SJSA1 (cell line): ENCODE measurements at places on chromosomes 2 and 18. TPM values are rescaled to one million over a fixed set of nuclear protein-coding genes. Genes with fewer than 3 reads are reported as not detected.
A peak's percentile ranks its signal among the peaks of the same experiment; 100 is the strongest.

- DNase-seq = no peak
These were observed 281.1 kb upstream of the COL3A1 start for GRCh38 chr2:188693111-188693510.

GRCh38 chr2:234462218-234462992 is 34.5 kb downstream of the ARL4C start:
- DNase-seq = no peak

- no peak for DNase-seq
These were observed 18.3 kb upstream of the LNPK start for GRCh38 chr2:176020400-176020799.

DNA sequence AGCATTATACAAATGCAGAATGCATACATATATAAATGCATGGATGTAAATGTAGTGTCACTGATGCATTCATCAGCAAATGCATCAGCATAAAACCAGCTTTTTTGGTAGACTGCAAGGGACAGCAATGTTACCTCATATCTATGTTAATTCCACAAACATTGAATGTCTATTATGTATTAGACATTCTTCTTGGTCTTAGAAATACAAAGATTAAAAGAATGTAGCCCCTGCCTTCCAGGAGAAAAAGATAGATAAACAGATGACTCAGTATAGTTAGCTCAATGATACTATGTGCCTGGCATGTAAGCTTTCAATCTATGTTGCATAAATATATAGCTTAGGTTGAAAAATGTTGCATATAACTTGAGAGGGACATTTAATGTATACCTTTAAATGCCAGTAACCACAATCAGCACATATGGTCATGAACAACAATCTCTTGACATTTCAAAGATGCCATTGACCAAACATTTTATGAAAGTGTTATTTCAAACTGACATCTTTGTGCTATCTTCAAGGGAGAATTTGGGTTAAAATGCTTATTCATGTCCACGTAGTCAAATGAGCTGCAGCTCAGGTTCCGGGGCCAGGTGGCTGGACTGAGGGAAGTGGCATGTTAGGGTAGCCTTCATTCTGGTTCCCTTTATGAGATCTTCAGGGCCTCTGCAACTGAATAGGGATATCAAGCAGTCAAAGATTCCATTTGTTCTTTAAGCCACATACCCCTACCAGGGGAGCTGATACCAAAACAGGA is 45.2 kb upstream of the GCG start:
- peak; percentile 64 for DNase-seq

DNA sequence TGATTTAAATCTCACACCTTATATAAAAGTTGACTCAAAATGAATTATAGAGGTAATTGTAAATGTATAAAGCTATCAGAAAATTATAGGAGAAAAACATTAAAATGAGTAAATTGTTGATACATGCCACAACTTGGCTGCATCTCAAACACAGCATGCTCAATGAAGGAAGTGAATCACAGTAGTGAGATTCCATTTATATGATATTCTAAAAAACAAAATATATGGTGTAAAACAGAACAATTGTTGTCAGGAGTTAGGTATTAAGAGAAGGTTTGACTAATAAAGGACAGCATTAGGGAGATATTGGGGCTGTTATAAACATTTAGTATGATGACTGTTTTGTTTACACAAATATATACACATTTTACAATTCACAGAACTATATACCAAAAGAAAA is 356.6 kb upstream of the CELF4 start:
- no peak for DNase-seq

DNA sequence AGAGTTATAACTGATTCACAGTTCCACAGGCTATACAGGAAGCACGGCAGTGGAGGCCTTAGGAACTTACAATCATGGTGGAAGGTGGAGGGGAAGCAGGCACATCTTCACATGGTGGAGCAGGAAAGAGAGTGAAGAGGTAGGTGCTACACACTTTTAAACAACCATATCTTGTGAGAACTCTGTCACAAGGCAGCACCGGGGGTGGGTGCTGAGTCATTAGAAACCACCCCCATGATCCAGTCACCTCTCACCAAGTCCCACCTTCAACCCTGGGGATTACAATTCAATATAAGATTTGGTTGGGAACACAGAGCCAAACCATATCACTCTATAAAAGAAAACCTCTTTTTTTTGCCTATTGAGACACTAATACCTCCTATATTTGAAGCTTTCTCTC is 1108.5 kb upstream of the CDH2 start:
- DNase-seq = no peak

GRCh38 chr2:64853306-64853705 is 135.9 kb upstream of the SLC1A4 start:
- DNase-seq = no peak

- no peak for DNase-seq
These were observed 9.8 kb downstream of the FEV start for GRCh38 chr2:218975060-218975777.

- DNase-seq = no peak
These were observed 99.5 kb upstream of the RMDN2 start for GRCh38 chr2:37825586-37825985.

GRCh38 chr2:15346624-15347023 is 214.5 kb downstream of the NBAS start:
- no peak for DNase-seq

- DNase-seq = no peak
These were observed 239.9 kb downstream of the MTX2 start for GRCh38 chr2:176508984-176509740.

UGT1A4 gene
- not detected in 2 replicates for total RNA-seq

CYRIA gene
- total RNA-seq = 1.00 and 1.7 TPM in 2 replicates

MROH2A gene
- not detected in 2 replicates for total RNA-seq

TXNDC2 gene
- 0.05 TPM in 1 of 2 replicates, not detected in the other for total RNA-seq

GALNT3 gene
- 2.2 TPM in 1 of 2 replicates, not detected in the other for total RNA-seq

KCNG2 gene
- not detected in 2 replicates for total RNA-seq
